Kidney (tissue), 22 donors: ENCODE measurements at places on chromosomes 7 and 10. TPM values are rescaled to one million over a fixed set of nuclear protein-coding genes. Genes with fewer than 3 reads are reported as not detected.

Gene NPFFR1
- not detected for polyA plus RNA-seq

Gene GIMAP8
- 10.2 TPM for polyA plus RNA-seq

Gene C7orf33
- polyA plus RNA-seq, result not detected

Gene CREB3L2
- 18.5 TPM for polyA plus RNA-seq

Gene NXPH1
- polyA plus RNA-seq, result not detected

Gene MGAM2
- not detected for polyA plus RNA-seq

Gene PTTG1IP2
- not detected for polyA plus RNA-seq

Gene GFRA1
- polyA plus RNA-seq, result 3.0 TPM

Gene GARIN1A
- polyA plus RNA-seq, result 1.3 TPM

Gene RPEL1
- not detected for polyA plus RNA-seq

Gene CLCN1
- polyA plus RNA-seq, result not detected

Gene SLC39A12
- not detected for polyA plus RNA-seq

Gene WDR86
- 1.8 TPM for polyA plus RNA-seq

Gene KEL
- 0.39 TPM for polyA plus RNA-seq

Gene GPR15LG
- not detected for polyA plus RNA-seq

Gene CFAP58
- 0.19 TPM for polyA plus RNA-seq

Gene ZNF722
- polyA plus RNA-seq, result not detected
